ENCODE measurements at places on chromosomes 12 and 14.

- no peak for DNase-seq
Observed at GRCh38 chr12:55847033-55847432, 4.3 kb upstream of the MMP19 start.

GRCh38 chr12:110249716-110250225 is 31.3 kb upstream of the ATP2A2 start:
- DNase-seq, result no peak

DNA sequence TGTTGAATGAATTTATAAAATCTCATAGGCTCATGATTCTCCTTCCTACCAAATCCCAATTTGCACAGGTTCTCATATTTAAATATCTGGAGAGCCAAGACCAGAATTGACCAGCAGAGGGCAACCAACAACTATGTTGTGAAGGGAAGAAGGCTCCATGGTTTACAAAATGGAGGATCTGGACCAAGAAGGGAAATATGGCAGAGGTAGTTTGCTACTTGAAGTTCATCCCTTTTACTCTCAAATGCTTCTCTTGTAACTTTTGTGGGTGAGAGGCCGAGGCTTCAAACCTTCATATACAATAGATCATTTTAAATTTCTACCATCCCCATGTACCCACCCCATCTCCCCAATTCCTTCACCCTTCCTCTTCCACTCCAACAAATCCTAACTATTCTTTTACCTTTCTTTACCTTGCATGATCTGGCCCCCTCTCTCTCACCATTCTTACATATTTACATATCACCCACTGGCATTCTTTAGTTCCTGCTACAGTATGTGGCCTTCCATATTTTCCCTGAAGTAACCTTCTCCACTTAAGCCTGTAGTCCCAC is 3.8 kb upstream of the SMARCC2 start:
- DNase-seq, result peak; percentile 40

DNA sequence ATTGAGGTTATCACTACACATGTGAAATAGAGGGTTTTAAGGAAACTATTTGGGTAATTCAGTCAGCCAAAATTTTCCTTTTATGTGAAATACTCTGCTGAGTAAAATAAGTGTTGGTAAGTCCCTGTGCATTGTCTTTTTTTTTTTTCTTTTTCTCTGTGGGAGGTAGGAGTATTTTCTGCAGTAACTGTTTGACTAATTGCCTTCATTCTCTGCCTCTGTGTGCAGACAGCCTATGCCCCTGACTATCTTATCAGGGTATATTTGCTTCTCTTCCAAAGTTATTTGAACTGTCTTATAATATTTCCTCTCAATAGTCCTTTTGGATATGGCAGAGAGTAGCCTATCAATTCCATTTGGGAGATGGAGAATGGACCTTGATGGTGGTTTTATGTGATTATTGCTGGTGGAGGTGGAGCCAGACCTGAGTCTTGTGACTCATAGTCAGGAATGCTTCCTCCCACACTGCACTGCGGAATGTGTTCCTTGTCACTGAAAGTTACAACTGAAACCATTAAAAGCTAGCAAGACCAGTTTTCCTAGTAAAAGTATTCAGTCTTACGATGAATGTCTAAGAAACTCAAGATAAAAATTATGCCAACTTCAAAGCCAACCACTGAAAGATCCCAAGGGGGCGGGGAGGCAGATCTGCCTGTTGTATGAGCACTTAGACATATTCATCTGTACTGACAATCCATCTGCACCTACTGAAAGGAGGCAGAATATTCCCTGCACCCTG is 40.9 kb upstream of the STXBP6 start:
- no peak for DNase-seq

DNA sequence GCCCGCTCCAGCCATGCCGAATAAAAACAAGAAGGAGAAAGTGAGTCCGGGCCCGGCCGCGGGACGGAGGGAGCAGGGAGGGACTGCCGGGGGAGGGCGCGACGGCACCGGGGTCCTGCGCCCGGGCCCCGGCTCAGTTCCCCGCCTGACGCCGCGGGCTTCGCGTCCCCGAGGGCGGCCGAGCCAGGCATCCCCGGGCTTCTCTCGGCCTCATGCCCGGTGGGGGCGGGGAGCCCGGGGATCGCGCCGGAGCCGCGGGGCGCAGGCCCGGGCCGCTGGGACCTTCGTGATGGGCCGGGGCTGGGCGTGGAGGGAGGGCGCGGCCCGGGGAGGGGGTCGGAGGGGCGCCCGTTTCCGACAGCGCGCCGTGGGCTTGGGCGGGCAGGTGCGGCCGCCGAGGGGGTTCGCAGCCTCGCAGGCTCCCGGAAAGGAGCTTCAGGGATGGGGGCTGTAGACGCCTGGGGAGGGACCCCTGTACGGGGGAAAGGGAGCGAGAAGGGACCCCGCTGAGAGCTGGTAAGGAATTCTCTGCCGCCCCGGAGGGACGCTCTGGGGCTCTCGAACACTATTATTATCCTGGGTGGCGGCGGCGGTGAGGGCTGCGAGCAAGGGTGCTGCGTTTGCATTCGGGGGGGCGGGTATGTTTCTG is 496 bp downstream of the PPP2R5C start:
- DNase-seq, result peak; percentile 31

GRCh38 chr14:76514213-76514998 is 138.5 kb downstream of the ESRRB start:
- DNase-seq, result no peak

DNA sequence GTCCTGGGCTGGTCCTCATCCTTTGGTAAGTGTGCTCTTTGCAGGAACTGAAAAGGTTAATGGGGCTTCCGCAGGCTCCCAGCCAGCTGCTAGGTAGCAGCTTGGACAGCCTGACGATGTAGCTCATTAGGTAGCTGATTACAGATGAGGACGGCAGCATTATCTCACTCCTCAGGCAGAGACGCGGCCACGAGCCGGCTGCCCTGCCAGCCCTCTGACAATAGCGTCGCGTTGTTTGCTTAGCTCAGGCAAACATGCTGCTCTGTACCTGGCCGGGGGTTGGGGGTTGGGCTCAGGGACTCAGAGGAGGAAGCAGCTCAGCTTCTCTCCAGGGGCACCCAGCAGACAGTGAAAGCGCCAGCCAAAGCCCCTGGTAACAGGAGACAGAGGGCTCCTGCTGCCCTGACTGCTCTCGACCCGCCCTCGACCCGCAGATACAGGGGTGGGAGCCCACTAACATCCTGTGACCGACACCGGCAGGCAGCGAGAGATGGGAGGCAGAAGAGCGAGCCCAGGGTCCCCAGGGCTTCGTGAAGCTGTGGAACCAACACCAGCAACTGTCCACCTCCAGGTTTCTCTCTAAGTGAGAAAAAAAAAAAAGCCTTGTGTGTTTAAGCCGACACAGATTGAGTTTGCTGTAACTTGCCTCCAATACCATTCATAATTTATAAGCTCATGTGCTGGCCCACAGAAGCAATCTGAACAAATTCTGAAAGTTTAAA is 53.4 kb upstream of the DLK1 start:
- no peak for DNase-seq

DNA sequence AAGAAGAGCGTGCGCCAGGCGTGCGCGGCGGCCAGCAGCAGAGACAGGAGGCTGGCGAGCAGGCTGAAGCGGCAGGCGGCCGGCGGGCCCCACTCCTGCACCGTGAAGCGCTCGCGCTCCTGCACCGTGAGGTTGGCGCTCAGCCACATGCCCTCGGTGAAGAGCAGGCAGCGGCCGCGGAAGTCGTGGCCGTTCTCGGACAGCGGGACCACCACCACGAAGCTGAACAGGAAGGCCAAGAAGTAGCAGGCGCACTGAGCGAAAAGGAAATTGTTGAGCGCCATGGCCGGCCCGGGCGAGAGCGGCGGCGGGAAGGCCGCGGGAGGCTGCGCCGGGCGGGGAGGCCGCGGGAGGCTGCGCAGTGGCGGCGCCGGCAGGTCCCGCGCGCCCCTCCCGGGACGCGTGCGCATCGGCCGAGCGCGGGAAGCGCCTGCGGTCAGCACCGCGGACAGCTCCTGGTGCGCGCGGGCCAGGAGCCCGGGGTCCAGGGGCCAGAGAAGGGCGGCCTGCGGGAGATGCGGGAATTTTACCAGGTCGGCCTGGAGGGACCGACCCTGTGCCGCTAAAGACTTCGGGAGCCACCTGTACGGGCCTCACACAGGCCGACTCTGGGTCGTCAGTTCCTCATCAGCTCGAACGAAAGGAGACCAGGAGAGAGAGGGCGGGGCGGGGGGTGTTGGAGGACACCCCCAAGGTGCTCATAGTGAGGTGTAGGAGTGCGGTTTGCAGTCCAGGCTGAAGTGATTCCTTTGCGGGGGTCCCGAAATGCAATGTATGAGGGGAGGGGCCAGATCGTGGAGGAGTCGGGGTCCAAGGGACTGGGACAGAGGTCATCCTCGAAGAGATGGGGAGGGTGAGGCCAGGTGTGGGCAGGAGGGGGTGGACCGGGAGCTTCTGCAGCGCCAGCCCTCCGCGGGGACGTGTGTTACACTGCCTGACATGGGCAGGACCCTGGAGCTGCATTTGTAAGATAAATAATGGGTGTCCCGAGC is at the start of gene TMEM179:
TSS of gene TMEM179 (minus strand) at position 315 of the 992 bp plus-strand sequence. CDS start at position 284, 31 bp downstream.
- no peak for DNase-seq

DNA sequence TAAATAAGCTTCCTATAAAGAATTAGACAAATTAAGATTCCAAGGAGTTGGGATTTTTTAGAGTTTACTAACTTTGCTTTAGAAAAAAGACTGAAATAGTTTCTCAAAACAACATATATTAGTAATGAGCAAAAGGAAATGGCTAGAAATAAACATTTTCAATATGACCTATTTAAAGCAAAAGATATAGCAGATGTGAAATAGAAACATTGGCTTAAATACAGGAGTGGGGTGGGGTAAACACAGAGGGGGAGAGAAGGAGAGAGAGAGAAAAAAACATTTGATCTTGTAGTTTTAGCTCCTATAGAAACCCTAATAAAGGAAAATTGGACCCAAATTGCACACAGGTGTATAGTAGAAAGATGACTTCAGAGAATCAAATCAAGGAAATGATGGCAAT is 794.5 kb downstream of the MED13L start:
- DNase-seq, result no peak
